ENCODE measurements at places on chromosomes 3 and 15.

GRCh38 chr15:72318408-72318942 is 1.5 kb downstream of the CELF6 start:
- DNase-seq: no peak

GRCh38 chr3:64342940-64343688 is 117.8 kb upstream of the PRICKLE2 start:
- DNase-seq: no peak

- no peak for DNase-seq
Measured at GRCh38 chr3:105798381-105798934, 70.4 kb downstream of the CBLB start.

DNA sequence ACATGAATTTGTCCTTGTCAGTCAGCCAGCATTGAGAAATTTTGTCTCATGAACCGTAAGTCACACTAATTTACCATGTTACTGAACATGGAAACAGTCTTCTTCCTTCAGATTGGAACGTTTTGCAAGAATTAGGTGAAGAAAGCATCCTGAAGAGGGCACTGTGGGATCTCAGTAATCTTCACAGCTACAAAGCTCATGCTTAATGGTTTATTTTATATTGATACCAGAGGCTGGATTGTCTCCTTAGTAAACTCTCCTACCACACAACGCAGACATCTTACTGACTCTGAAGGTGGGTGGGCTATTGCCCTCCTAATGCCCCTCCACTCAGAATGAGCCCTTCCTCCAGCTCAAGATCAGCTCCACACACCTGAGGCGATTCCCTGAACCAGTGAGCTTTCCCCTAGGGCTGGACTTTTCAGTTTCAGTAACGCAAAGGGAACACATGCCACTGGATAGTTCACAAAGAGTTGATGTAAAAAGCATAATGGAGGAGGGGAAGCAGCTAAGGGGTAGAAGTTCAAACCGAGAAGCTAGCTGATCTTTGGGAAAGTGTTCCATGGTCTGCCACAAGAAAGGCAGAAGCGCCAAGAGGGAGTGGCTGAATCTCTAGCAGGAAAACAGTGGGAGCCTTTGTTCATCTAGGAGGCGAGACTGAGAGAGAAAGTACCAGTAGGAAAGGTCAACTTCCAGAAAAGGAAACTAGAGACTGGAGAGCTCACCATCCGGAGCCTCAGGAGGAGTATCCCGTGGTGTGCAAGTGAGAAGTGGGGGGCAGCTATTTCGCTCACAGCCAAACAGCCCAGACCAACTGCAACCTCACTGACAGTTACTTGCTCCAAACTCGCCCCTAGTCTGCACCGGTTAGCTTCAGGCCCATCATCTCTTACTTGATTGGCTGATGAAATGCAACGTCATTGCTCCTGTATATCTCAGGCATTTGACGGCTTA is at the start of gene SLC9C1:
SLC9C1 (minus strand) TSS at position 849 of the 954 bp plus-strand sequence. CDS start 7,425 bp downstream, outside the sequence.
- DNase-seq: no peak

DNA sequence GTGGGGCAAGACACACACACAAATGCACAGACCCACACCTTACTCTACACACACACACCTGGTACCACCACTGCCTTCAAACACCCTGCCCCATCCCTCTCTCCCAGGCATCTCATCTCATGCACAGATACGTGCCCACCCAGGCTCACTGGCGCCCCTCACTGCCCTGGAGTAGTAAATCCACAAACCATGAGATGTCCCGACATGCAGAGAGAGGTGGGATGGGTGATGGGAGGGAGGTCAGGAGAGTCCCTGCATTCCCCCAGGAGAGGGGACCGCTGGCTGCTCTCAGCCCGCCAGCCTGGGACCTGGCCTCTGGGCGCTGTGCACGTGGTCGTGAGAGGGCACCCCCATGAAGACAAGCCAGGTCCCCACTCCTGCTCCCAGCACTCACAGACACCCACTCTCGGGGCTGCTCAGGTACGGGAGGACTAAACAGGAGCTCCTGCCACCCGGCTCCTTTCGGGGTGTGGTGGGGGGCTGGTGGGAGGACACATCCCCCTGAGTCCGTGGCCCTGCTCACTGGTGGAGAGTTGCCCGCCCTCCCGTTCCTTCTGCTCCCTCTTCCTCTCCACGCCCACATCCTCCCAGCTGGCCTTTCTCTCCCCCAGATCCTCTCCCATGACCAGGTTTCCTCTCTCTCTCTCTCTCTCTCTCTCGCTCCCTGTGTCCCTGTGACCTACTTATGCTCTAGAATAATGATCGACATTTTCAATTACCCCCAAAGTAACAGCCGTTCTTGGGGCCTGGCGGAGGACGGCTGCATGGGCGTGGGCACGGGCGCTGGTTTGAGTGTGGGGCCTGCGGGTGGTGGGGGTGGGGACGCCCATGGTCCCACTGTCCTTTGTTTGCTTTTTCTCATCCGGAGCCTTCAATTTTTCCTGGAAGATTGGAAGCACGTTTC is 18.9 kb upstream of the CSPG4 start:
- DNase-seq: no peak

DNA sequence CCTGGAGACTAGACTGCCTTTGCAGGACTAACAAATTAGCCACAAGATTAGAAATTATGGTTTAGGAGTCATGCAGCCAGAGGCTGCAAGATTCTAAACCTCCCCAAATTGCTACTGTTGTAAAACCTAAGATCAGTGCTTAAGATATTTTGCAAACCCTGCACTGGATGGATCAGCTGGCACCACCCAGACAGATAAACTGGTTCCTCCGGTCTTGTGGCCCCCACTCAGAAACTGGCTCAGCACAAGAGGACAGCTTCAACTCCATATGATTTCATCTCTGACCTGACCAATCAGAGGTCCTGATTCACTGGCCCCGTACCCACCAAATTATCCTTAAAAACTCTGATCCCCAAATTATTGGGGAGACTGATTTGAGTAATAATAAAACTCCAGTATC is 19.5 kb upstream of the PXYLP1 start:
- no peak for DNase-seq

DNA sequence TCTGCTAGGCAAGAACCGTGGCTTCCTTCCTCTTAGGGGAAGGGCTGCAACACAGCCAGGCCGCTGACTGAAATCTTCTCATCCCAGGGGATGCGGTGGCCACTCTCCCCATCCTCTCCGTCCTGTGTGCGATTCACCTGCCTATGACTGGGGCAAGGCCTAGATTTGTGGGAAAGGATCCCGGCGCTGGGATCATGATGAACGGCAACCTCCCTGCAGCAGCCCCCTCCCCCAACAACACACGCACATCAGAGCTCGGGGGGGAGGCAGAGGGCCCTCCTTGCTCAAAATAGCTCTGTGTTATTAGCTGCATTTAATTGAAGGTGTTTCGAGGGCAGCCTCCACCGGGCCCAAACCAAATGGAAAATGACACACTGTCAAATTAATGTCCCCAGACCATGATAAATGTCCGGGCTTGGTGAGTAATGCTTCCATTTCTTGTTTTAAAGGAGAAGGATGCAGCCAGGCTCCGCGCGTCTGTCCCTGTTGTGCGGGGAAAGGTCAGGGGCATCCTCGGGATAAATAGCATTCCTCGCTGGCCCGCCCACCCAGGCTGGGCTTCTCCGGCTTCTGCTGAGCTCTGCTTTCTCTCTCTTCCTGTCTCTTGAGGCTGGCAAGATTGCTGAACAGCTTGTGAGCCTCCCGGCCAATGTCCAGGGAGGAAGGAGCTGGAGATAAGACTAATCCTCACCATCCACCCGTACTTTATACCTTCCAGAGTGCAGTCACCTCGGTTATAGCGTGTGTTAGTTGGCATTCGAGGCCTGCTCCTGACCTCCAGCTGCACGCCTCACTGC is 56.4 kb upstream of the TLE3 start:
- DNase-seq: no peak

GRCh38 chr15:43484455-43484854 is 8.5 kb downstream of the TP53BP1 start:
- no peak for DNase-seq

GRCh38 chr3:58565621-58566397 is 11.4 kb downstream of the FAM107A start:
- DNase-seq: peak; percentile 68

DNA sequence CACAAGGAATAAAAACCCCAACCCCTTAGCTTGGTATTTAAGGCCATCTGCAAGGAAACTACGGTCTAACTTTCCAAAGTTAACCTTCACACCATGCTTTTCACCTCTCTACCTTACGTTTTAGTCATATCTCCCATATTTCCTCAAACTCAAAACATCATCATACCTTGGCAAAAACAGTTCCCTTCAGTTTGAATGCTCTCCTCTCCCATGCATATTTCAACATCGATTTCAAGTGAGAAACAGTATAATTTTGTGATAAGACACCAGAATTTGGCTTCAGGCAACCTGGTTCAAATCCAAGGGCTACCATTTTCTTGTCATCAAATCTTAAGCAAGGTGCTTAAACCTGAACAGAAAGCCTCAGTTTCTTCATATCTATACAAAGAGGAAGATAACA is 108.2 kb downstream of the THRB start:
- DNase-seq: no peak

GRCh38 chr3:95511828-95512227 is 1302.6 kb upstream of the EPHA6 start:
- DNase-seq: no peak

DNA sequence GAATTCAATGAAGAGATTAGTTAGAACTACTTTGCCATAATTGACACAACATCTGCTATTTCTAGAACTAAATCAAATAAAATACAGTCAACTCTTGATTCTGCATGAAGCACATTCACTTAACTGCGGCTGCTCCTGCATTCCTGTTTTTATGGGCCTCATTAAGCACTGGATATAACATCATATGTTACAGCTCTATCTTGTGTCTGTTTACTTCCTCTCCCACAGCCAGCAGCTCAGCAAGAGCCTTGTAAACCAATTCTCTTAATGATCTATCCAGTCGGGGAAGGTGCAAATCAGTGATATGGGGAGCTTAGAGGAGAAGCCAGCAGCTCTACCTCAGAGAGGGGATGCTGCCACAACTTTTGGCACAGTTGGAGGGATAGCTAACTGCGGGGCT is 329.2 kb downstream of the ARRDC4 start:
- no peak for DNase-seq

DNA sequence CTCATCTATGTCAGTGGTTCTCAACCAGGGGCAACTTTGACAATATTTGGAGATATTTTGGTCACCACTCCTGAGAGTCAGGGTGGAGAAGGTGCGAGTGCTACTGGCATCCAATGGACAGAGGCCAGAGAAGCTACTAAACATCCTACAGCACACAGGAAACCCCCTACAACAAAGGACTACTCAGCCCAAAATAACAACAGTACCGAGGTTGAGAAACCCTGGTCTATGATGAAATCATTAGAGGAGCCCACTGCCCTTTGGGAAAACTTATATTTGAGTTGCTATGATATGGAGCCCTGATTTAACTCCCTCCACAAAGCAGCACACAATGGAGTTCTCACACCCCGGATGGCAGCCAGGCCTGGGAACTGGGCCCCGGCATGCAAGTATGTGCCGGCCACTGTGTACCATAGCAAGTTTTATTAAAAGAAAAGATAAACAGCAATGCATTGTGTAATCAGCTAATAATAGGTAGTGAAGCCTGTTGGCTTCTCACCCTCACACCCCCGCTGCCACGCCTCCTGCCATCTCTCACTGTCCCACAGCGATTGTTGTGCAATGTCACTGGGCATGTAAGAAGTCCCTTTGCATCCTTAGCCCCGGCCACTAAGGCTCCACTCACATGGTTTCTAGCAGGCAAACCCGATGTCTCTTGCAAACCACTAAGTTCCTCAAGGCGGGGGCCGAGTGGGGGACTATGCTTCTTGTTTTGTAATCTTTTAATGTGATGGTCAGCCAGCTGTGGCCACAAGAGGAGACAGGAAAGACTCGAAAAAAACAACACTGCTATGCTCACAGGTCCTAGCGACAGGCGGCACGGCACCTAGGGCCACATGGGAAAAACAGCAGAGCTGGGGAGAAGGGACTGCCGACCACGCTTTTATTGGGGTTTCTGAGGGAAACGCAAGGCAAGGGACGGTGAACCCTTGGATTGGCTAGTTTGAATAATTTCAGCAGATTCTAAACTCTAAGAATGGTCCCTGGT is 110.0 kb downstream of the AQP9 start:
- no peak for DNase-seq

- DNase-seq: peak; percentile 76
Measured at GRCh38 chr3:53071882-53072431, 26.1 kb upstream of the SFMBT1 start.

GRCh38 chr3:140627756-140628155 is 50.1 kb upstream of the TRIM42 start:
- DNase-seq: no peak

GRCh38 chr15:68666812-68667450 is 88.1 kb downstream of the CORO2B start:
- peak; percentile 72 for DNase-seq

DNA sequence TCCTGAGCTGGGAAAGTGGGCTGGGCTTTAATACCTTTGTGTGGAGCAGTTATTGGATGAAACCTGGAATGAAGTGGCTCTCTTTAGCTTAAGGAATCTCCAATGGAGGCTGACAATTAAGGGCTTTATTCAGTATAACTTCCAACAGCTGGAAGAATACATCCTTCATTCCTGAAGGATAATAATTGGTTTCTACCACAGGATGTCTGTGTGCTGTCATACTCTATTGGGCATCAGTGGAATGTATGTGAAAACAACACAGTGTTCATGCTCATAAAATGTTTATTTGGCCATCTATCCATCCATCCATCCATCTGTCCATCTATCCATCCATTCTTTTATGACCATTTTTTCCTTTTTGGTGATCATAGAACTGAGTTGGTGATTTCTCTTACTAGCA is 220.7 kb upstream of the GAP43 start:
- no peak for DNase-seq

- DNase-seq: no peak
Measured at GRCh38 chr15:34657469-34658127, 74.1 kb upstream of the GOLGA8B start.

- DNase-seq: no peak
Measured at GRCh38 chr15:83404121-83404520, 43.0 kb upstream of the SH3GL3 start.

GRCh38 chr3:19065027-19065426 is 83.3 kb upstream of the KCNH8 start:
- DNase-seq: no peak

DNA sequence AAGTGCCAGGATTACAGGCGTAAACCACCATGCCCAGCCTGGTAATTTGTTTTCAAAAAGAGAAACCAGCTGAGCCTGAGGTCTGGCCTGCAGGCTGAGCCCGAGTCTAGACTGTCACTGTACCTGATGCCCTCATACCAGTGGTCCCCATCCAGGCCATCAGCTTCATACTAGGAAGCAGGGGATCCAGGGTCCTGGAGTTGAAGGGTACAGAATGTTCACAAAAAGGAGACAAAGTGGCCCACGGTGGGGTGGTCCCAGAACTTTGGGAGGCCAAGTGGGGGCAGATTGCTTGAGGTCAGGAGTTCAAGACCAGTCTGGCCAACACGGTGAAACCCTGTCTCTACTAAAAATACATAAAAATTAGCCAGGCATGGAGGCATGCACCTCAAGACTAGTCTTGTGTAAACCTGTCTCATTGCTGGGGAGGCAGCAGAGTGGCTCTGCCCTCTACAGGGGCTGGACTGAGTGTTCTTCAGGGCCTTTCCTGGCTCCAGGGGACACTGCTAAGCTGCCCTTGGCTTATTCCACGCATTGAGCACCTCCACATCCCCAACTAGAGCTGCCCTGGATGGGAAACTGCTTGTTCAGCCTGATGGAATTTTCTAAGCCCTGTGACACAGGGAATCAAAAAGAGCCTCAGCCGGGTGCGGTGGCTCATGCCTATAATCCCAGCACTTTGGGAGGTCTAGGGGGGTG is 7.9 kb upstream of the HHATL start:
- DNase-seq: peak; percentile 57

- DNase-seq: no peak
Measured at GRCh38 chr3:30613133-30613825, 6.9 kb downstream of the TGFBR2 start.

GRCh38 chr3:115022835-115023398 is 124.2 kb downstream of the ZBTB20 start:
- no peak for DNase-seq

All from mesenteric fat pad (tissue), 1 donor.